Cerebellar nuclear complex (tissue), 1 donor: ENCODE measurements at places on chromosomes 13 and 19.

DNA sequence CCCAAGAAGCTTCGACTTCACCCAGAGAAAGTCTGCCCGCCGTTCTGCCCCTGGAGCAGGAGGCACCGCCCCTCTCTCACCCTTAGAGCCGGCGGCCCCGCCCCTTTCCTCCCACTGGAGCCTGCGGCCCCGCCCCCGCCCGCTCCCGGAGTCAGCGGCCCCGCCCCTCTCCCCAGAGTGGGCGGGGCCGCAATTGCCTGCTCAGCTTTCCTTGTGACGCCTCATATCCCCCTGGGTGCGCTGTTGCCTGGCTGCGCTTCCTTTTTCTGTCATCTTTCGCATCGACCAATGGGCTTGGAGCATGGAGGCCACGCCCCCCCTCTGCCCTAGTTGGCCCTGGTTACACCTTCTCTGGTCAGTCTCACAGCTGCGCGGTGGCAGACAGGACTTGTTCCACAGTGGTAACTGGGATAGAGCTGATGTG, 38.2 kb upstream of the ZNF492 start:
- no peak for DNase-seq

DNA sequence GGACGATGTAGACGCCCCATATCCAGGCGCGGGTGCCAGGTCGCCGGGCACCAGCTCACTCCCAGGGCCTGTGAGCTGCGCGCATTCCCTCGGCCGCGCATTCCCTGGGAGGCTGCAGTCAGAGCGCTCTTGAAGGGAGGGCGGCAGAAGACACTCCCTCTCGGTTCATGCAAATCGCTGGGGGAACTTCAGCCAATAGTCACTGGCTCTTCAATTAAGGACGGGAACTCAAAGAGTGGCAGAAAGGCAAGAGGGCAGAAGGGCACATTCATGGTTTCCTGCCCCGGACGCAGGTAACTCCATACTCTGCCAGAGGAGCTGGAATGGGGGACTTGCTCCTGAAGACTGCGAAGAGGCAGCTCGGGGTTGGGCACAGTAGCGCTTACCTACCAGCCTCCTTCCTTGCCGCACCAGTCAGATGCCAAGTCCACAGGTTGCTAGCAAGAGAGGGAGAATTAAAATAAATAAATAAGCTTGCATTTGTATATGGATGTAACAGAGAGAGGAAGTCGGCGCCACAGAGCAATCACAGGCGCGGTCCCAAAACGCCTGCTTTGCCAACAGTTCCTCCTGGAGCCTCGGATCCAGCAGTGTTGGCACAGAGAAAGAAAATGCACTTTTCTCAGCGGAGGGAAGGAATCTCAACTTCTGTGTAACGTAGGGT, 459 bp downstream of the PCDH20 start:
- DNase-seq, result no peak

DNA sequence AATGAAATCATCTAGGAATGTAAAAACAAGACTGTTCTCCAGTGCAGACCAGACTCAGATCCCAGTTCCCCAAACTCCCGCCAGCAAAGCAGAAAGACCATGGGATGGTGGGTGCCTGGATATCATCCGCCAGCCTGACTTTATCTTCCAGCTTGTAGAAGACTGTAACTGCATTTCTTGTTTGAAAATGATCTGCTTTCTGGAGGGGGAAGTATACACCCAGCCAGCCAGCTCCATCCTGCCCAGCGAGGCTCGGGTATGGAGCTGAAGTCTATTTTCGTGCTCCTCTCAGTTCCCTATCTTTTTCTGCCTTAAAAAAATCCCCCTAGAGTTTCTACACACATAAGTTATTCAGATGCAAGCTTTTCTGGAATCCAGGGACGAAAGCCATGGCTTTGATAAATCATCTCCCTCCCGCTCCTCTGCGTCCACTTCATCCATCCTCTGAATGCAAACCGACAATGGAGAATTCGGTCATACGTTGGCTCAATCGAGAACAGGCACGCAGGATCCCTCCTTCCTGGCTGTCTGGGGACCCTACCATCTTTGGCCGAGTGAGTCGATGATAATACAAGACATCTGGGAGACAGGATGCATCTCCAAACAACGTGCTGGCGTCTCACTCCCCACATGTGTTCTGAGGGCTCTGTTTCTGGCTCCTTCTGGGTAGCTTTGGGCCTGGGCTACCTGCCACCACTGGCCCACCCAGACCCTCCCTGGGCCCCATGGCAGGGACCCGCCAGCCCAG, 31.2 kb downstream of the CEBPG start:
- DNase-seq, result no peak

DNA sequence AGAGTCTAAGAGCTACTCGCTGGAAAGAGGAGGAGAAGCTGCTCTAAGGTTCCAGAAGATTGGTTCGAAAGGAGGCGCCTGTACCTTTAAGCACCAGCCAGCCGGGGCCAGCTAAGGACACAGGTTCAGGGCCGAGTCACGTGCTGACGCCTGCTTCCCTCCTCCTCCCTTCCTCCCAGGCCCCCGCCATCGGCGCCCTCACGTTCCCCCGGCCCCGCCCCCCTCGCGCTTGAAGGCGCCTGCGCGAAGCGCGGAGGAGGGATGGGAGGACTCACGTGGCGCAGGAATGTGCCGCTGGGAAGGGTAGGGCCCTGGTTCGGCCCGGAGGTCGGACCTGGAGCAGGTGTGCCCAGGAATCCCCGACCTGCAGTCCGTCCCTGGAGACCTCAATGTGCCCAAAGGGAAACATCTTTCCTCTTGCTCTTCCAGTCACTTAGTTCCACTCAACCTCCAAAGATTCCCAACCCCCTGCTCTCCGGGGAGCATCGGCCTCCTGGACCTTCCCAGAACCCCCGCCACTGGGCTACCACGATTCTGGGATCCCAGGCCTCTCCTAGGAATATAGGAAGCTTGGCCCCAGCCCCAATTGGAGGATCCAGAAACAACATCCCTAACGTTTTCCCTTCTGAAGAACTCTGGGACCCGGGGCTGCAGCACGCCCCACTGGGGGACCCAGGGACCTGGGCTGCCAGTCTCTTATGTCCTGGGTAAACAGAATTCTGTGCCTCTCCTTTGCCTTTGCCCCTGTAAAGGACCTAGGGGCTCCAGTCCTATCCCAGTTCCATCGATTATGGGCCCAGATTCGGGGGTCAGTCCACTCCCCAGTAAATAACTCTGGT, 2.5 kb downstream of the DBP start:
- DNase-seq, result peak; percentile 84

DNA sequence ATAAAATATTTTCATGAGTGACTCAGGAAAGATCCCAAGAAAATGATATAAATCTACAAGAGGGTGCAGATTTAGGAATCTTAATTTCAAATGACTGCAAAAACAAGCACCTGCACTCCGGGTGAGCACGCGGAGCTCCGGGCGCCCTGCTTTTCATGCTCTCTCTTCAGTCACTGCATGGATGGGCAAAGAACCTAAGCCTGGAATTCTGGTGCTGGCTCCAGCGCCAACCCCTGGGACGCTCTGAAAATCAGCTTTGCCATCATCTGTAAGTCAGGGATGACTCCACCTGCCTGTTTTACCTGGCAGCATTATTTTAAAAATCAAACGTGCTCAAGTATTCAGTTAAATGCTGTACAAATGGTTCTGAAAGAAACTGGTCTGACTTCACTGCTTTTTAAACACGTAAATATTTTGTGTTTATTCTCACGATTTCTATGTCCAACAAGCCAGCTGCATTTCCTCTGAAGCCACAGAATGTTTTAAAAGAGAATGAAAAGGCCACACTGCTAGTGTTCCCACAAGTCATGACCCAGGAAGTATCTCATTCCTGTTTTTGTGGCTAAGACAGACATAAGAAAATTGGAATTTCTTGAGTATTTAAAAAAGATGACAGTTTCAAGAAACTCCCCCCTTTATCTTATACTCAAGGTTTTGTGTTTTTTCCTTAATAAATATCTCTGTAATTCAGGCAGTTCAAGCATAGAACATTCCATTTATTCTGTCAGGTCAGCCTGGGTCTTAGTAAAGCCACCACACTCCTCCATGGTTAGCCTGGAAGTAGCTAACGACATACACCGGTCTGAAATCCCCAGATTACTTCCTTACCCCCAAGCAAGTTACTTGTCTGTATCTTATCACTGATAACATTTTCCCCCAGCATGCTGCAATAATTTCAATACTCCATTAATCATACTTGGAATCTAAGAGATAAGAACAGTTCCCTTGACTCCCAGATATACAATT, 81.1 kb downstream of the COL4A1 start:
- DNase-seq, result no peak
